Foreskin fibroblast (primary cell): ENCODE measurements at places on chromosomes 5 and 9.
A peak's percentile ranks its signal among the peaks of the same experiment; 100 is the strongest.

DNA sequence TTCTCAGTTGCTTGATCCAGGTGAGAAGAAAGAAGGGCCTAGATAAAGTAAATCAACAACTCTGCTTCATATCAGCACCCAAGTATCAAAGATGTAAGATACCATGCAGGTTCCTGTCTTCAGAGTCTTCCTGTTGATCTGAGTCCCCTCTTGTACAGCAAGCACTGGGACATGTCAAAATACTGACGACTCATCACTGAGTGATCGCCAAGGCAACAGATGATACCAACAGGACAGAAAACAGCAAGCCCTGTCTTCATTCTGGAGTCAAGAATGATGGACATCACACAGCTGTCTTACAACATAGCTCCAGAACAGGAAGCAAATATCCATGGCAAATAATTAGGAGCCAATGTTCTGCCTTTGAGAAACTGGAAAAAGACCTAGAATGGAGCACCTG lies 83.7 kb downstream of the TARS1 start:
- DNase-seq, result peak; percentile 55

- no peak for DNase-seq
Observed at GRCh38 chr9:106964822-106965525, 102.0 kb downstream of the ZNF462 start.

GRCh38 chr5:115544043-115544435 lies 536 bp downstream of the FEM1C start:
- DNase-seq, result no peak

- DNase-seq, result no peak
Observed at GRCh38 chr9:130940027-130940549, 1.0 kb upstream of the FIBCD1 start.

GRCh38 chr5:129748913-129749880 lies 1.3 kb downstream of the MINAR2 start:
- DNase-seq, result peak; percentile 17

DNA sequence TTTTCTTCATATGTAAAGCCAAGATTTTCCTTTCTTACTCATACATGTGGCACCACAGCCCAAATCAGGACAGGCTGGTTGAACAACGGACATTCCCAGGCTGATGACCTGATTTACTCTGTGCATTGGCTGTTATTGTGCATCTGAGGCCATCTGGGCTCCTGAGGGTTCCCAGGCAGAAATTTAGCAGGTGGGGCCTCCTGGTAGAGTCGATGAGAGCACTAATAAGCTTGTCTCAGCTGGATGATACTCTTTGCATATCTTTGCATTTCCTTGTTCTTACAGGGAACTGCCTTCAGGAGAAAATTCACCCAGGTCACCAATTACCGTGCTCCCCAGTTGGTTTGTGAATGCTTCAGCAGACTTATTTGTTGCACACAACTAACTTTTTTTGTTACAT lies 605.1 kb downstream of the ELAVL2 start:
- DNase-seq, result no peak

- no peak for DNase-seq
Observed at GRCh38 chr9:21452681-21453080, 12.4 kb downstream of the IFNA1 start.

DNA sequence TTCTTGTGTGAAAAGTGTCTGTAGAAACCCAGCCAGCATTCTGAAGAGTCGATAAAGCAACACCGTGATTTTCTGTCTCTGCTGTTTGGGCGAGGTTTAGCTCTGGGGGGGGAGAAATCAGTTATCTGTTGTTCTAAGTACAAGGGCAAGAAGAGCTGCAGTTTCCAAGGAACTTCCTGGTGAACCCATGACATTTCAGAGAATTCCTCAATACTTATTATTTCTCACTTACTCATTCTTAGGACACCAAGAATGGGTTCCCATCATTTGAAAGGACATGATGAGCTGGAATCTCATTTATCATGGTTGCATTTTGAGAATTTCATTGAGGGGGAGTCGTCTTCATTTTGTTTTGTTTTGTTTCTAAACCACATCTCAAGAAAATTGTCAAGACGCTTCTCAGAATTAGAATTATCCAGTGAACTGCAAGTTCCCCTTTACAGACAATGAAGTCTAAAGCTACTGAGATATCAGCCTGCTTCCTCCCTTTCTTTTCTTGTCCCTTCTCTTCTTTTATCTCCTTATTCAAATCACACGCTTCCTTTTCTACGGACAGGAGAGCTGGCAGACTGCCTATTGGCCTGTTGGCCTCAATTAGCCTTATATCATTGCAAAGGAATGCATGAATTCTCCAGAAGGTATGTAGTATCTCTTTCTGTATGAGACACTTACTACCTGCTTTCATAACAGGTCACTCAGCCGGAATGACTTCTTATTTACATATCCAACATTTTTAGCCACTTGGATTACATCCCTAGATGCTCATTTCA lies 53.7 kb downstream of the ZNF462 start:
- DNase-seq, result peak; percentile 65

- DNase-seq, result no peak
Observed at GRCh38 chr9:80948066-80948465, 741.3 kb downstream of the TLE1 start.

GRCh38 chr5:102130890-102131289 lies 165.2 kb downstream of the SLCO4C1 start:
- DNase-seq, result no peak

DNA sequence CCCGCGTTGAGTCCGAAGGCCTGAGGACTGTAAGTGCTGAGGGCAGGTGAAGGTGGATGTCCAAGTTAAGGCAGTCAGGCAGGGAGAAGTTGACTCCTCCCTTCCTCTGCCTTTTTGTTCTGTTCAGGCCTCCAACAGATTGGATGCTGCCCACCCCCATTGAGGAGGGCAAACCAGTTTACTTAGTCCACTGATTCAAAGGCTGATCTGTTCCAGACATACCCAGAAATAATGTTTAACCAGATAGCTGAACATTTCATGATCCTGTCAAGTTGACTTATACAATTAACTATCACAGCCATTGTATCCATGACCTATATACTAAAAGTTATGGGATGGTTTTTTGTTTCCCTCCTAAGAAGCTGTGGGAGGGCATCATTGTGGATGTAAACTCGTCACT lies 8.3 kb upstream of the TEX48 start:
- DNase-seq, result no peak

GRCh38 chr5:20367178-20367577 lies 379.2 kb upstream of the CDH18 start:
- no peak for DNase-seq

- no peak for DNase-seq
Observed at GRCh38 chr5:180153099-180153498, 55.9 kb downstream of the RASGEF1C start.

GRCh38 chr5:87327998-87328397 lies 60.3 kb downstream of the RASA1 start:
- no peak for DNase-seq

DNA sequence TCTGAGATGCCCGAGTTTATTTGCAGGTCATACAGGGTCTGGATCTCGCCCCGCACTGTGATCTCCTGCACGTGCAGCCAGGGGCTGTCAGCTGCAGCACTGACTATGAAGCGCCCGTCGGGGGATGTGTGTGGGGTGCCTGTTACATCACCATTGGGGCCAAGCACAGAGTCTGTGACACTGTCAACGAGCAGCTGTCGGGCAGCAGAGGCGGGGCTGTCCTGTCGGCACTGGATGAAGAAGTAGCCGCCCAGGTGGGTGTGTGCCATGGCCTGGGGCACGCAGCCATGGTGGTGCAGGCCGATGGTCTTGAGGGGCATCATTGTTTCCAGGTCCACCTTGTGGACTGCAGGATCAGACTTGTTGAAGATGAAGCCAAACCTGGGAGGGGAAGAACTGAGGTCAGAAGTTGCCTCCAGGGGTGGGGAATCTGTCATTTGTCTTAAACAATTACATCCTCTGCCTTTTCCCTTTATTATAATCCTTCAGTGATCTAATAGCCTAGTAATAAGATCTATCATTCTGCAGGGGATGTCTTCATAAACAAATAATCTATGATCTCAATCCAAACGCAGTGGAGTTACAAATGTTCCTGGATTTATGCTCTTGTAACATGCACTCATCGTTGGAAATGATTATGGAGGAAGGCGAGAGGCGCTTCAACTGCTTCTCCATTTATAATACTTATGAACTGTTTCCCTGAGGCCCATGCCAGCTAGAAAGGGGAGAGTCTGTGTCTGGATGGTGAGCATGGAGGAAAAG lies 147.8 kb downstream of the HSPA4 start:
- DNase-seq, result no peak

GRCh38 chr9:122168356-122168755 lies 8.6 kb downstream of the MORN5 start:
- no peak for DNase-seq

- DNase-seq, result no peak
Observed at GRCh38 chr5:1318659-1319251, 23.9 kb upstream of the TERT start.

- DNase-seq, result no peak
Observed at GRCh38 chr9:115494393-115494792, 376.4 kb upstream of the TNC start.

GRCh38 chr5:161064297-161064696 lies 212.3 kb upstream of the ATP10B start:
- DNase-seq, result no peak

GRCh38 chr5:113029614-113030013 lies 53.0 kb downstream of the DCP2 start:
- no peak for DNase-seq

- no peak for DNase-seq
Observed at GRCh38 chr5:133697536-133698258, 85.4 kb upstream of the FSTL4 start.

DNA sequence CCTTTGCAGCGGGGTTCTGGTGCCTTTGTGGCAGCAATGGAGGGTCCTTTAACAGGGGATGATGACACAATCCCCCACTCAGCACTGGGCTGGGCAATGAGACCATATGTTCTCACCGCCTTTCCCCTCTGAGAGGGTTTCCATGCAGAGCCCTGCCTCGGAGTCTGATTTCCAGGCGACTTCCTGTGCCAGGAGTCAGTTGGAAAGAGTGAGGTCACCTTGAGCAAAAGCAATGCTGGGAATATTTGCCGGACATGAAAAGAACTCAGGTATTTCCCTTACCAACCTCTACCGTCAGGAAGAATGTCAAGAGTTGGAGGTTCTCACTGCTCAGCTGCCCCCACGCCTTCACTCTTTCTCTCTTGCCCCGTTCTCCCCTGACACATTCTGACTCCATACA lies 284.2 kb upstream of the IRX1 start:
- no peak for DNase-seq

DNA sequence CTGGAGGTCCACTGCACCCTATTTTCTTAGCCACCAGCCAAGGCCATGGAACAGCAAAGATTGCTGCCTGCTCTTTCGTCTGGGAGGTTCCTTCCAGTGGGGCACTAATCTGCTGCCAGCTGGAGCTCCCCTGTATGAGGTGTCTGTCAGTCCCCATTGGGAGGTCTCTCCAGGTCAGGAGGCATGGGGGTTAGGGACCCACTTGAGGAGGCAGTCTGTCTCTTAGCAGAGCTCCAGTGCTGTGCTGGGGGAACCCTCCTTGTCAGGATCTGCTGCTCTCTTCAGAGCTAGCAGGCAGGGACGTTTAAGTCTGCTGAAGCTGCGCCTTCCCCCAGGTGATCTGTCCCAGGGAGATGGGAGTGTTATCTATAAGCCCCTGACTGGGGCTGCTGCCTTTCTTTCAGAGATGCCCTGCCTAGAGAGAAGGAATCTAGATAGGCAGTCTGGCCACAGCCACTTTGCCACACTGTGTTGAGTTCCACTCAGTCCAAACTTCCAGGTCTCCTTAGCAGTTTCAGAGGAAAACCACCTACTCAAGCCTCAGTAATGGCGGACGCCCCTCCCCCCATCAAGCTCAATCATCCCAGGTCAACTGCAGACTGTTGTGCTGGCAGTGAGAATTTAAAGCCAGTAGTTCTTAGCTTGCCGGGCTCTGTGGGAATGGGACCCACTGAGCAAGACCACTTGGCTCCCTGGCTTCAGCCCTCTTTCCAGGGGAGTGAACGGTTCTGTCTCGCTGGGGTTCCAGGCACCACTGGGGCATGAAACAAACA lies 317.7 kb downstream of the LRRC70 start:
- no peak for DNase-seq

GRCh38 chr9:91783876-91784672 lies 166.0 kb downstream of the ROR2 start:
- no peak for DNase-seq

DNA sequence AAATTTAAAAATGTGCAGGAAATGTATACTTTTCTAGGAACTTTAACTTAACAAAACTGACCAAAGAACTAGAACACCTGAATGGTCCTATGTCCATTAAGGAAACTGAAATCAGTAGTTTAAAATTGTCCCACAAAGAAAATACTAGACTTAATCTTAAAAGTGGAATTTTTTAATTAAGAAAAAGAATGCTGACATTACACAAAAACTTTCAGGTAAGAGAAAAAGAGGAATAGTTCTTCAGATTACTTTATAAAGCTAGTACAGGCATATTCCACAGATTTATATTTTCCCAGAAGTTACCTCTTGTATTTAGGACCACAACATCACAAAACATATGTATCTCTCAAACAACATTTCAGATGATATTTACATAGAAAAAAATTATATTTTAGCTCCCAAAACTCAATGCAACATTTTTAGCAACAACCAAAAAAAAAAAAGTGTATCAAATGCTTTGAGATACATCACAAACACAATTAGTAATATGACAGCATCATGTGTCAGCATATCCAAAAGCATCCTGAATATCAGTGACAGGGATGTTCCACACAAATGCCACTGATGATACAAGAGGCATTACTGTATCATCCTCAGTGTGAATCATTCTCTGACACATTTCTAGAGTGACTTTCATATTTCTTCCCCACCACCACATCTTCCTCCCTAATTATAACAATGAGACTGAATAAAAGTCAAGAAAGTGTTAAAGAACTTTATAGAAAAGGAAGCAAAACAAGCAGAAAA lies 264.0 kb downstream of the EPB41L4A start:
- DNase-seq, result peak; percentile 49

GRCh38 chr5:144915452-144915851 lies 744.8 kb downstream of the KCTD16 start:
- DNase-seq, result no peak

GRCh38 chr9:95048225-95049087 lies 269.1 kb downstream of the FANCC start:
- DNase-seq, result peak; percentile 30

DNA sequence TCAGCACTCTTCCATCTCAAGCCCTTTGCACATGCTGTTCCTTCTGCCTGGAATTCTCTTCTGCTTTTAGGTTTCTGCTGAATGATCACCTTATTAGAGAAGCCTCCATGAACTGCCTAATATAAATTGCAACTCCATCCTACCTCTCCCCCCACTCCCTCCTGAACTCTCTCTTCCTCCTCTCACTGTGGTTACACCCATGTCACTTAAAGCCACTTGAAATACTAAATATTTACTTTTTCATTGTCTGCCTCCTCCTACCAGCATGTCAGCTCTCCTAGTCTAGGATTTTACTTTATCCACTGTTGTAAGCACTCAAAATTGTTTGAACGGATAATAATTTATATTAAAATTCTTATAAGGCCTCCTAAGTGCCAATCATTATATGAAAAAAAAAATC lies 43.8 kb downstream of the ACTL7B start:
- DNase-seq, result no peak

DNA sequence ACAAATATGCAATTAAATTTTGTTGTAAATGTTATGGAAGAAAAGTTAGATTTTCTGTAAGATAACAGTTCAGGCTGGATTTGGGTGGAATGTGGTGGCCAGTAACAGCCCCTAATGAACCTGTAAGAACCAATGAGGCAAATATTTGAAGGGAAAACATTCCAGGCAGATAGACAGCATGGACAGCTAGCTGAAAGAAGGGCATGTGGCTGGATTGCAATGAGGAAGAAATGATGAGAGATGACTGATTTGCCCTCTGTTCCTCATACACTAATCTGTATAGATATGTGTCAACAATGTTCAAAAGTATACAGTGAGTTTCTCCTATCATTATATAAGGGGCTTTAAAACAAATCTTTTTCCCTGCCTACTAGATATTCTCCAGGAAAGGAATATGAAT lies 58.8 kb downstream of the MAN2A1 start:
- DNase-seq, result no peak
